ENCODE measurements at places on chromosomes 13 and 19.

GRCh38 chr13:44989941-44990340 lies 603 bp downstream of the GPALPP1 start:
- no peak for DNase-seq

- no peak for DNase-seq
Observed at GRCh38 chr13:113401452-113402415, 37.8 kb upstream of the GRTP1 start.

DNA sequence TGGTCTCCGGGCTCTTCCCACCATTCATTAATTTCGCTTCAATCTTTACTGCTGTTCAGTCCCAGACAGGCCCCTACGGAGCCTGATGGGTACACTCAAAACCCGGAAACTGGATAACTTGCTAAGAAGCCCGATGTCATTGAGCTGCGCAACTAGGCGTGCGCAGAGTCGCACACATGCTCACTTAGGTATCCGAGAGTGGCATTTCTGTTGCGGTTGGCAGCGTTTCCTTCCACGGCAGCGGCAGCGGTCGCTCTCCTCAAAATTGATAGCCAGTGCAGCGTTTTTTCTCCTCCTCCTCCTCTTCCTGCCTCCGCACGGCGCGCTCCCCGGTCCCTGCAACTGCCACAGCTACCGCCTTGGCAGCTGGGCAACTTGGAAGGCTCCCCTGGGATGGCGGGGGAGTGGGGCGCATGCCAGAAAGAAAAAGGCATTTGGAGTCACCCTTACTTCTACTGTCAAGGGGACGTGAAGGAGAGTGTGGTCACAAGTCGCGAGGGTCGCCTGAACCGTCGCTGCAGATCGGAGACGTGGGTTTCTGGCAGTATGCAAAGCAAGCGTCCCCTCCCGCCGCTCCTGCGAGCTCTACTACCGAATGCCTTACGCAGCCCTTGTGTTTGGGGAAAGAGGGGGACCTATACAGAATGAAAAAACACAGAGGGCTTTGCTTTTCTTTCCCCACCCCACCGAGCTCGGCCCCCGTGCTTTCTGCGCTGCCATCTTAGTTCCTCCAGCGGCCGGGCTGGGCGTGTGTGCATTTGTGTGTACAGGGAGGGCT lies 2.4 kb upstream of the MYCBP2 start:
- peak; percentile 77 for DNase-seq

- DNase-seq: no peak
Observed at GRCh38 chr19:827710-828321, at the start of gene AZU1. Gene AZU1, plus strand, starts transcription at chr19:827837. Its CDS starts 10 bp downstream, at chr19:827847.

DNA sequence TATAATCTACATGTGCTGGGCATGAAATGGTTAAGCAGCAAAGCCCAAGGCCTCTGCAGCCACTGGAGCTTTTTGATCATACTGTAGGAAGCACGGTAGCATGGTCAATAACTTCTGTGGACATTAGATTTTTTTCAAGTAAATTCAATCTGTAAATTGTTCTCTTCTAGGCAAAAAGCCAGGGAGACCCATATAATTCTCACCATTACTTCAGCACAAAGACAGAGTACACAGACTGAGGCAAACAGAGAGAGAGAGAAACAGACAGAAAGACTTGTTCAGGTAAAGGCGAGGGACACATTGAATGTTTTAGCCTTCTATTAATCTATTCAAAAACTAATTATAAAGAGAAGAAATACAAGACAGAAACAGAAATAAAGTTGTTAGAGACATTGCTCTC lies 349.4 kb downstream of the RFC3 start:
- no peak for DNase-seq

GRCh38 chr13:61831026-61831425 lies 415.4 kb upstream of the PCDH20 start:
- no peak for DNase-seq

- DNase-seq: no peak
Observed at GRCh38 chr13:39847336-39847735, 191.9 kb downstream of the COG6 start.

- no peak for DNase-seq
Observed at GRCh38 chr19:3880471-3881271, at the start of gene ATCAY. Gene ATCAY, plus strand, starts transcription at chr19:3880685. Its CDS starts 5,083 bp downstream, at chr19:3885768.

GRCh38 chr19:13665125-13665905 lies 99.0 kb upstream of the MRI1 start:
- no peak for DNase-seq

GRCh38 chr13:67829641-67830040 lies 599.5 kb upstream of the PCDH9 start:
- no peak for DNase-seq

DNA sequence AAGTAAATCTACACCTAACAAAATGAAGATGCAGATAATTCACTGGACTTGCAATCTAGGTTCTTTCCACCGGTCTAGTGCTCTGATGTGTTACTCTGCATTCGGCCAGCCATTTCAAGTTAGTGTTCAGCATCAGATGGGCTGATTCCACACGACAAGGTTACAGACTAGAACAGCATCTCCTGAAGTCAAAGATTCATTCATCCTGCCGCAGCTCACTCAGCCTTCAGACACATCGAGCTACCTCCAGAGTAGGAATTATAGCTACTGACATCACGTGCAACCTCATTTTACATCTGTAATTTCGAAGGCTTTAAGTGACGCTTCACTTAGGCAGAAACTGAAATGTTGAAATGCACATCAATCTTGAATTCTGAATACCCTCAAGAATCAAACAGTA lies 76.5 kb downstream of the LHFPL6 start:
- DNase-seq: no peak
